ENCODE measurements at places on chromosomes 5 and 9.

GRCh38 chr5:56673171-56673570 lies 142.2 kb upstream of the MAP3K1 start:
- no peak for DNase-seq

DNA sequence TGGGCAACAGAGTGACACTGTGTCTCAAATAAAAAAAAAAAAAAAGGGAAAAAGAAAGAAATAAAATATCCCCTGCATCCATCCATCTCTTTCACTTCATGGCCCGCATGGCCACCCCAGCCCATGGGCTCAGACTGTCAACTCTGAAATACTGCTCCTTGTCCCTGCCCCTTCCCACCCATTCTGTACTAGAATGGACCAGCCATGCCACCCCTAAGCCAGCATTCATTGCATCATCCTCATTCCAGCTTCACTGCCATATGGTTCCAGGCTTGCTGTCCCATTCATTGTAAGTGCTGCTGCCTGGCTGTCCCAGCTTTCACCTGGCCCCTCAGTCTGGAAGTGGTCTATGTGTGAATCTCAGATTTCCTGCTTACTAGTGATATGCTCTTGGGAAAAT lies 46.2 kb downstream of the SPRY4 start:
- no peak for DNase-seq

DNA sequence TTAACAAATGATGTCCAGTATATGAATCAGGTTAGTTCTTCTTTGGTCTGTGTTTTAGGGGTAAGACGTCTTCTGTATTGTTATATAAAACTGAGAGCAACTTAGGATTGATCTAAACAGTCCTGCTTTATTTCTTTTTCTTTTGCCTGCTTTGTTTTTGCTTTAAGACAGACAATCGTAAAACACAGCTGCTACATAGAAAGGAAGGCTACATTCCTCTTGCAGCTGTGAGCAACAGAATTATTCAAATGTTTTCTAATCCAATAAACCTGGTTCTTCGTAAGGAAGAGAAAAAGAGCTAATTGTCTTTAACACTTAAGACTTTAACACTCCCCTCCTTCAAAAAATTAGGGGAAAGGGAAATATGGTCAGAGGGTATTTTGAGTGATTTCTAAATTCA lies 14.6 kb downstream of the FGF1 start:
- DNase-seq: no peak

- no peak for DNase-seq
These were observed 27.5 kb downstream of the ERP44 start for GRCh38 chr9:100071271-100071670.

DNA sequence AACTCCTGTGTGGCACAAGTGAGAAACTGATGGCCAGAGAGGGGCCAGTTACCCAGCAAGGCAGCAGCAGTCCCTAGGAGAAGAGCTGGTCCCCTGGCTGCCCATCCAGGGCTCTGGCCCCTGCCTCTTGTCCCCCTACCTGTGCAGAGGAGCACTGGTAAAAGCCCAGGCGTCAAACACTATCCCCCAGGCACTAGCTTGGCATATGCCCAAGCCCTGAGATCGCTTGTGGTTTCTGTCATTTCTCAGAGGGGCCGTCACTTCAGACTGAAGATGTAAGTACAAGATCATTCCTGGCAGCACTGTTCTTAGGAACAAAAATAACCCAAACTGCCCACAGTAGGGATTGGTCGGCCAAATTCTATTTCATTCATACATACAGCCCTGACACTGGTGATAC lies 53.9 kb downstream of the COL15A1 start:
- DNase-seq: no peak

- DNase-seq: no peak
These were observed 288.1 kb upstream of the EFNA5 start for GRCh38 chr5:107958861-107959260.

DNA sequence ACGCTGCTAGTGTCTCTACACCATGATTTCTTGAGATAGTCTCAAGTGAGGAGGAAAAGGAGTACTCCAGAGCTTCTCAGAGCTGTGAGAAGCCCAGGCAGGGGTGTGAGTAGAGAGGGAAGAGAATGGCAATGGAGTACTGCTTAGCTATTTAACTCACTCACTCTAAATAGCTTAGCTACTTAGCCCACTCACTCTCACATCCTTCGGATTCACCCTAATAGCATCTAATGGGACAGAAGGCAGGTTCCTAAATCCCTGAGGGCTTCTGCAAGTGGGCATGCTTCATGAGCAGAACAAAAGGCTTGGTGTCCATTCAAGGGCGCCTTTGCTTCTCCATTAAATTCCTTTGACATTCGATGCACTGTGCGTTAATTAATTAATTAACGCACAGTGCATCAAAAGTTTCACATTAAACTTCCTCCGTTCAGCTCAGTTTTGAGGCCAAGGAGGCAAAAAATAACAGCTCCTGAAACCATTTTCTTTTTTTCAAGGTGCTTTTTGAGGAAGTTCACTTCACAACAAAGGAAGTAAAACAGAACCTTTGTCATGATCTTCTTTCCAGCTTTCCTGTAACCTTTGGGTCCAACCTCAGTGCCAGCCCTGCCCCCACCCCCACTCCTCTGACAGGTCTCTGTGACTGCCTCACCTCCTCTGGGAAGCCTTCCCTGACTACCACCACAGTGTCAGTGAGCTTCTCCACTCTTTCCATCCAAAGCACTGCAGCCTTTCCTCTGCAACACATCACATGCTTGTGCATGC lies 294.0 kb downstream of the SEC61B start:
- no peak for DNase-seq

- no peak for DNase-seq
These were observed 7.5 kb upstream of the OTULINL start for GRCh38 chr5:14574096-14574495.

Measured in mucosa of descending colon (tissue), 3 donors.